GM04504 (cell line): ENCODE measurements at places on chromosomes 4 and X.
A peak's percentile ranks its signal among the peaks of the same experiment; 100 is the strongest.

- DNase-seq, result peak; percentile 29
Measured at GRCh38 chrX:48569958-48570357, 4.3 kb upstream of the RBM3 start.

GRCh38 chr4:106495476-106495875 lies 126.9 kb upstream of the GIMD1 start:
- peak; percentile 97 for DNase-seq

- DNase-seq, result no peak
Measured at GRCh38 chr4:139522457-139522856, 33.6 kb downstream of the SETD7 start.

DNA sequence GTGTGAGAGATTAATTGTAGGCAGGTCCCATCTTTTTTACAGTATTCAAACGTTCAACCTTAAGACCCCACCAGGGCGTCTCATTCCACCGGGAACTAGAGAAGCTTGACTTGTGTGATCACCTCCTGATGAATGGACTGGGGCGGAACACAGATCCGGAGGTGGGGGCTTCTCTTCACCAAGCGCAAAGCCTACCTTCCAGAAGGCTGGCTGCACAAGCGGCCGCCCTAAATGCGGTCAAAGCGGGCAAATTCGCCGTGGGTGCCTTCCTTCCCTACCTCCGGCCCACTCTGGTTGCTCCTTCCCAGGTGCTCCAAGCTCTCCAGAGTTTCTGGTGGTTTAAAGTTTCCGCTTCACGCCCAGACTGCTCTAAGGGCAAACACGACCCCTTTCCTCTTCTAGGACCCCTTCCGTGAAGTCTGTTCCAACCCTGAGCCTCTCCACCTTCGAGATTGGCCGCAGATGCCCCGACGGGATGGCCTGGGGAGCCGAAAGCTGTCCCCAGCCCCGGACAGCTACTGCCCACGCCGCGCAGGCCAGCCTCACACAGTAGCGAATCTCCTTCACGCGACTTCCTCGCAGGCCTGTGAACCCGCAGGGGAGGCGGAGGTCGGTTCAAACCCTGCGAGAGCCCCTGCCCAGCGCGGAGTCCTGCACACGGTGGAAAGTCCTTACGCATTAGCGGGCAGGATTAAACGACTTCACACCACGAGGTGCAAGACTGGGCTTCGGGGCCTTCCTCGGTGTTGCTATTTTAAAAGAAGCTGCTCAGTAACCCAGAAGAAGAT lies 1.6 kb upstream of the WWC2 start:
- DNase-seq, result no peak

- DNase-seq, result no peak
Measured at GRCh38 chr4:7647186-7647585, 212.5 kb upstream of the PSAPL1 start.

DNA sequence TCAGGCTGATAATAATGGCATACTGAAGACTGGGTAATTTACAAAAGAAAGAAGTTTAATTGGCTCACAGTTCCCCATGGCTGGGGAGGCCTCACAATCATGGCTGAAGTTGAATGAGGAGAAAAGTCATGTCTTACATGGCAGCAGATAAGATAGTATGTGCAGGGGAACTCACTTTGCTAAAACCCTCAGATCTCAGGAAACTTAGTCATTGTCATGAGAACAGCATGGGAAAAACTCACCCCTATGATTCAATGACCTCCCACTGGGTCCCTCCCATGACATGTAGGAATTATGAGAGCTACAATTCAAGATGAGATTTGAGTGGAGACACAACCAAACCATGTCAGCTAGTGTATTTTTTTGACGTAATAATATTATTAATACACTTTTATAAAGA lies 149.8 kb upstream of the BOD1L1 start:
- no peak for DNase-seq
